NCI-H226 (cell line): ENCODE measurements at places on chromosomes 2 and 18.

DNA sequence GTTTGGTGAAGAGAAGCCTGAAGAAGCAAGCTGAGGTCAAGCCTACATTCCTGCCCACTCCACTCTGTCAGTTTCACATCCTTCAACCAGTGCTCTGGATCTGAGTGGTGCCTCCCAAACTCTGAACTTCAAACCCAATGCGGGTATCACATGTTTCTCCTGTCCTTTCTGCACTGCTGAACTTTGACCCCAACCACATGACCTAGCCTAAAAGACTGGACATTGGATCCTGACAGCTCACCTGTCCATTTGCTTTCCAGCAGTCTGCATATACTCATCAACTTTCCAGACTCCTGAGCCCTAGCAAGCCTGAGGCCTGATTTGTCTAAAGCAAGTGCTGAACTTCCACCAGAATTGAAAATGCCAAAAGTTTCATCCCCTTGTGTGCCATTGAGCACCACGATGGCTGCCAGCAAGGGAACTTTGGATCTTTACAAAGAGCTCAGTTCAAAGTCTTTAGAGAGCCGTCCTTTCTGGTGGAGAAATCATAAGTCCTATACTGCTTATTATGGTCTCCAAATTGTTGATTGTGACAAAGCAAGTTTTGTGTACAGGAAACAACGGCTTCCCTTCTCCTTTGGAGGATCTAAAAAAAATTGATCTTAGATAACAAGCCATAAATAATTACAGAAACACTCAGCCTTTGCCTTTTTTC is 37.6 kb upstream of the ITGA6 start:
- DNase-seq, result no peak

- no peak for DNase-seq
Measured at GRCh38 chr2:215441560-215442400, 5.9 kb upstream of the FN1 start.

- DNase-seq, result no peak
Measured at GRCh38 chr18:923144-923866, 18.6 kb downstream of the ADCYAP1 start.

- no peak for DNase-seq
Measured at GRCh38 chr2:148928395-148928794, 53.4 kb downstream of the KIF5C start.

- DNase-seq, result no peak
Measured at GRCh38 chr2:173033084-173033483, 42.6 kb upstream of the MAP3K20 start.

DNA sequence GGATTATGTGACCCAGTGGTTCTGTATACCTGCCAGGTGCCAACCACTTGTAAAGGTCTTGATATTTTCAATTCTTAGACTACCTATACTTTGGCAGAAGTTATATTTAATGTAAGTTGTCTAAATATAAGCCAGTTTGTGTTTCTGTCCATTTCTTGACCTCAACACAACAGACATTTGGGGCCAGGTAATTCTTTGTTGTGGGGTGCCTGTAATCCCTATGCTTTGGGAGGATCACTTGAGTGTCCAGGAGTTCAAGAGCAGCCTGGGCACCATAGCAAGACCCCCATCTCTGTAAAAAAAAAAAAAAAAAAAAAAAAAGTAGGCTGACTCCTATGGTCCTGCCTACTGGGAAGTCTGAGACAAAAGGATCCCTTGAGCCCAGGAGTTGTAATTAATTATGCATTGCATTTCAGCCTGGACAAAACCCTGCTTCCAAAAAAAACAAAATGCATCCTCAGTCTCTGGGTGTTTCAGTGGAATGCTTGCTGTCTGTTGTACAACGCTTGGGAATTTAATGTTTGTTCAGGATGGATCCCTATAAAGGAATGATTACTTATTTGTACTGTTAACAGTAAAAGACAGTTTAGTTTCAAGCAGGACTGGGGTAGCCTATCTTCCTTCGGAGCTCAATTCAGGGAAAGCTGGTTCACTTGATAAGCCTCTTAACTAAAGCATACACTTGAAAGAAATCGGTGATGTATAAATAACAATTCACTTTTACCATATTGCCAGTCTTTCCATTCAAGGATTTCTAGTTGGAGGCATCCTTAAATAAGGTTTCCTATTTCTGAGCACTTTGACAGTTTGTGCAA is 3.4 kb downstream of the RPS27A start:
- DNase-seq, result no peak

- no peak for DNase-seq
Measured at GRCh38 chr2:13005761-13006335, 289.1 kb downstream of the TRIB2 start.

GRCh38 chr18:47618758-47619157 is 311.7 kb downstream of the SMAD2 start:
- DNase-seq, result no peak

- DNase-seq, result no peak
Measured at GRCh38 chr18:54222922-54223567, 1.4 kb downstream of the MBD2 start.

DNA sequence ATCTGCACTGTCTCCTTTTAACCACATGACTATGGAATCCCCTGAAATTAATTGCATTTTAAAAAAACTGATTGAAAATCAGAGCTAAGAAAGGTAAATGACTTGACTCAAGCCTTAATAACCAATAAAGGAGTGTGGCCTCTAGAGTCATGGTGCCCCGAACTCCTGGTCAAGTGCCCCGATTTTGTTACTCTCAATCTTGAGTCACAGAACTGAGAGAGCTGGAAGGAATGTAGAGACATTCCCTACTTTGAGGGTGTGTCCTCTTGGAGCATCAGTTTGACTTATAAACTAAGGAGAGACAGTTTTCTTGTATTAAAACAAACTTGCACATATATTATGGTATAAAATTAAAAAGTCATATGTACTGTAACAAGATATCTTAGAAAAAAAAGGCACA is 2.4 kb downstream of the WDR43 start:
- DNase-seq, result peak; percentile 66

DNA sequence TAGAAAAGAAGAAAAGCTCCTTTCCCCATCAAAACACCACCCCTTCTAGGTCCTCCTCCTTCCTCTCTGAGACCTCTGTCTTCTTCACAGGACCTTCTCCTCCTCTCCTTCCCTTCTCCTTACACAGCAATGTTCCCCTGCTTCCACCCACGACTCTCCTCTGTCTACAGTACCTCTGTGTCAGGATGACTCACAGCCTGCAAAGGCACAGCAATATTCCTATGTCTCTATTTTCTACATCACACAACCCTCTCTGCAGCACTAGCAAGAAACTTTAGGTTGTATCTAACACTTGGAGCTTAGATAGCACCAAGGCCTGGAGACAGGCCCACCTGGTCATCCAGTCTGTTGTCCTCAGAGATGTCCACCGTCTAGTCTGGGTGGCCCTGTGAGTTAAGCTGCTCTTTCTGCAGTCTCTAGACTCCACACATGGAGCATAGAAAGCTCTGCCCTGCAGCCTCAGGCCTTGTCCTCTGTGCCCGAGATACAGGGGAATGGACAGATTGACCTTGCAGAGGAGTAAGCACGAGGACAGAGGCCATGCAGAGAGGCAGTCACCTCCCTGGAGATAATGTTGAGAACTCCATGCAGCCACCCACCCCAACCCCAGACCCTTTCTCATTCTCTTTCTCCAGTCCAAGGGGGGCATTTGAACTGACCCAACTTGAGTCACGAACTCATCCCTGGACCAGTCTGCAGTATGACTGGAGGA is 212.0 kb downstream of the TNS1 start:
- DNase-seq, result no peak

GRCh38 chr2:179393481-179393880 is 128.8 kb upstream of the SESTD1 start:
- no peak for DNase-seq

DNA sequence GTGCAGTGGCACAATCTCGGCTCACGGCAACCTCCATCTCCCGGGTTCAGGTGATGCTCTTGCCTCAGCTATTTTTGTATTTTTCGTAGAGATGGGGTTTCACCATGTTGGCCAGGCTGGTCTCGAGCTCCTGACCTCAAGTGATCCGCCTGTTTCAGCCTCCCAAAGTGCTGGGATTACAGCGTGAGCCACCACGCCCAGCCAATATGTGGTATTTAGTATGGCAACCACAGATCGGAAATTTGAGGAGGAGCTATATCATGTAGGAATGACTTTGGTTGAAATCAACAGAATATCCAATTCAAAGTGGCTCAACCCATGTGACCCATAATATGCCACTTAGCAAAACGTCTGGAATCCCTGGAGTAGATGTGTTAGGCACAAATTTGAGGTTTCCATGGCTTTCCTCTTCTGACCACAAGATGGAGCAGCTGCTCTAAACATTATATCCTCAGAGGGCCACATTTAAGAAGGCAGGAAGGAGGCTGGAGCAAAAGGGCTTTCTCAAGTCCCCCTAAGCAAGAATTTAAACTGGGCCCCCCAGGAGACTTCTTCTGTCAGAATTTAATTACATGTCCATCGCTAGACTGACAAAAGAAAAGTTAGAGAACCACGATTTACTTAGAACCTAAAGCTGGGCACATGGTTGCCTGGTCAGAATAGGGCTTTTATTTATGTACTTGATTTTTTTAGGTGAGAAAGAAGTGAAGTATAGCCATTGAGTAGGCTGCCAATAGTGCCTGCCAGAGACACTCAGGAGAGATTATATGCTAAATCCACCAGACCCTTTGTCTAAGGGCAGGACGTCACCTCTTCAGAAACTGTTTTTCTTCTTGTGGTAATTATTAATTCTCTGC is 49.6 kb upstream of the ITSN2 start:
- peak; percentile 46 for DNase-seq

DNA sequence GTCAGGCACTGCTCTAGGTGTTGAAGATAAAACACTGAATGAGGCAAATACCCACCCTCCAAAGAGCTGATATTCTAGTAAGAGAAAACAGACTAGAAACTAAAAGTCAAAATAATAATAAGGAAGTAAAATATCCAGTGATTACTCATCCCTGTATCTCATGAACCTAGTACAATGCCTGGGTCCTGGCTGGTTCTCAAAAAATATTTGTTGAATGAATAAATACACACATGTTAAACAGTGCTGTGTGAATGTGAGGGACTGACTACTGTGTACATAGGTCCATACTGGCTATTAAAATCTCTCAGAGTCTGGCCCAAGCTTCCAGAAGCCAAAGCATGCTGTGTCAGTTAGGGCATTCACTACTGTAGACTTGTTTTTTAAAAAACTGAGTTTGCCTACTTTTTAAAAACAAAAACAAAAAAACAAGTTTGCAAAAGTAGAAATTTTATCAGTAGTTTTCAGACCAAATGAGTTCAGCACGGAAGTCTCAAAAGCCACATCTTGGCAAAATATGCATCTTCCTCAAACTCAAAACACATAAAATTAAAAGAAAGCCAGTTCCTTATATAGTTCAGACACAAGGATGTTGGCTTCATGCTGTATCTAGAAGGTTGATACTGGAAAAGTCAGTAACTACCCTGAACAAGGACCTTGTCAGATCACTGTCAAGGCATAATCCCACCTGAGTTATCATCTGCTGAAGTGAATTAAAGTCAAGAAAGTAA is 136.2 kb downstream of the THADA start:
- DNase-seq, result peak; percentile 60

GRCh38 chr18:80157708-80158343 is 48.8 kb downstream of the ADNP2 start:
- no peak for DNase-seq

DNA sequence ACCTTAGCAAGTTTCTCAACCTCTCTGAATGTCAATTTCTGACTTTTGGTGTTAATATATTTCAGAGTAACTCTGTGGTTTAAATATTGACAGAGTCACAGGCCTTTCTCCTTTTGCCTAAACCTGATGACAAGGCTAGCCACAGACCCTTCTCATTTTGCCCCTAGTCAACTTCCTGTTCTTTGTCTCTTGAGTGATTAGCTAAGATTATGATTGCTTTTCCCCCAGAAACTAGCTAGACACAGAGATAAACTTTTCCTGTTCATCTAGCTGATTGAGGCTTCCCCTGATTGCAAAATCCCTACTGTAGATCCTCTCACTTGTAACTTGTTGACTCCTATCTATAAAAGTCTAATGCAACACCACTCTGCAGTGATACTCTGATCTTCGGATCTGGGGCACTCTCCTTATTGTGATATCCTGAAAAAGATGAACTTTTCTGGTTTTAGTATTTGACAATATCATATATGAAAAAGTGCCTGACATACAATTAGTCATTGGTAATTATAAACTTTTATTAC is 241.4 kb downstream of the ZNF385B start:
- no peak for DNase-seq

DNA sequence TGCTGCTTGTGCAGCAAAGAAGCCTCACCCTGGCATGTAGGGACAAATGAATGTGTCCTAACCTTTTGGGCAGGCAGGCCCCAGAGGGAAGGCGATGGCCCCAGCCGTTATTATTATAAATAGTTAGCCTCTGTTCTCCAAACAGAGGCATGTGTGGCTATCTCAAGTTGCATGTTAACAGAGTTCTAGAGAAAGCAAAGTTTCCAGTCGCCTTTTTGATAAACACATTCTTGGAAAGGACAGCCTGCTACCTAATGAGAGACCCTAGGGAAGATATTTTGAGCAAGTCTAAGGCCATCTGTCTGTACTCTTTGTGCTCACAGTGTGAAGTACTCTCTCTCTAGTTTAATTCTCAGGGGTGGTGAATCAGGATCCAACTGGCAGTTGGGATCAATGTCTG is 97.4 kb upstream of the FHL2 start:
- no peak for DNase-seq

DNA sequence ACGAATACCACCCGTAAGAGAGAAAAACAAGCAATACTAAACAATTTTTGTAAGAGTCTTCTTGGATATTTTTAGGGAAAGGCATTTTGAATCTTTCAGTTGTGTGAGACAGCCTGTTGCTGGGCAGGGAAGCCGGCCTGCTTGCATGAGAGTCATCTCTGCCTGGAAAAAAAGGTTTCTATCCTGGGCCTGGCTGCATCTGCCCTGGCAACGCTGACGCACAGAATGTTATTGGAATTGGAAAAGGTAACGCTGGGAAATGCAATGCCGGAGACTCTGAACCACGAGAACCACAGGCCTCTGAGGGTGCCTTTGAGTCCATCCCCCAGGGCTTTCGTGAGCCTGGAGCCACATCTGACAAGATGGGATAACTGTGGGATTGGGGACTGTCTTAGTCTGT is 17.9 kb upstream of the NPAS2 start:
- no peak for DNase-seq

DNA sequence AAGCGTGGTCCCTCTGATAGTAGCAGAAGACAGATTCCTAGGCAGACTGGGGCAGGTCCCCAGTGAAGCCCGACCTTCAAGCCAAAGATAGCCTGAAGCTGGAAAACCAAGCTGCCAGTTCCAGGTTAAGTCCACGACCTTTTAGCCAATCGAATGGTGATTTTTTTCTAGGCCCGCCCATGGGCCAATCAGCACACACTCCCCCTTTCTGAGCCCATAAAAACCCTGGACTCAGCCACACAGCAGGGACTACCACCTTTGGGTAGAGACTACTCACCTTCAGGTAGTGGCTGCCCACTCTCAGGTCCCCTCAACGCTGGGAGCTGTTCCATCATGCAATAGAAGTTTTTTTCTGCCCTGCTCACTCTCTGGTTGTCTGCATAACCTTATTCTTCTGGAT is 14.5 kb upstream of the ADI1 start:
- no peak for DNase-seq

GRCh38 chr2:120267348-120267747 is 14.7 kb downstream of the RALB start:
- DNase-seq, result no peak

GRCh38 chr2:188957646-188958045 is 16.5 kb upstream of the COL3A1 start:
- no peak for DNase-seq
